Activated CD8-positive, alpha-beta T cell treated with anti-CD3 and anti-CD28 coated beads, Interleukin-2, amount 10 ng/mL, durations not matched to agents 7 days and 5 days (primary cell): ENCODE measurements at places on chromosomes 2 and 18. TPM values are rescaled to one million over a fixed set of nuclear protein-coding genes. Genes with fewer than 3 reads are reported as not detected.

- no peak for DNase-seq
These were observed 125.7 kb upstream of the TWIST2 start for GRCh38 chr2:238722181-238722580.

DNA sequence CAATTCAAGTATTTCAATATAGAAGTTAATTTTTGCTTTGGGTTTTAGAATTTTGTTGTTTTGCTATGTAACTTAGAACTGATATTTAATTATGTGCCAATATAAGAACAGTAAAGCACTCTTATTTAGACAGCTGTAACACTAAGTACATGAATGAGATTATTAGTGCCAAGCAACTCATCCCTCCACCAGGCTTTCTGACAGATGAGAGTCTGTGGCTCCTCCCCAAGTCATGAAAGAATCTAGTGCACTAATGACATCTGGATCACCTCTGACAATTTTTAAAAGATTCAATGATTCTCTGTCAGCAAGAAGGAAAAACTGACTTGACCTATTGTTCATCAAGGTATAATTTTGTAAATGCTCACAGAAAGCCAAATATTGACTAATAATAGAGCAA, 67.8 kb downstream of the TMEFF2 start:
- DNase-seq, result no peak

DNA sequence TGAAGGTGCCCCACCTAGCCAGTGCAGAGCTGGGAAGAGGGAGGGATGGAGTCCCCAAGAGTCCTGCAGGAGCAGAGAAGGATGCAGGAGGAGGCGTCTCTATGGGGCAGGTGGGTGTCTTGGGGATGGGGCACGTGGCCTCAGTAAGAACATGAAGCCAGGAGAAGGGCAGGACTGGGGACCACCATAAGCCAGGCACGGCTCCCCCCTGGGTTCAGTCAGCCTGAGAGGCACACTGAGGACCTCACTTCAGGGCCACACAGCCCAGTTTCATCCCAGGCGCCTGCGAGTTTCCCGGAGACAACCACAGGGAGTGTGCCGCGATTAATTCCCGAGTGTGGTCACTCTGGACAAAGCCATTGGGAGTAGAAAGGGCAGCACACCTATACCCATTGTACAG, 120.3 kb downstream of the GYPC start:
- DNase-seq, result no peak

- DNase-seq, result no peak
These were observed 7.4 kb upstream of the DGKD start for GRCh38 chr2:233346930-233347329.

DNA sequence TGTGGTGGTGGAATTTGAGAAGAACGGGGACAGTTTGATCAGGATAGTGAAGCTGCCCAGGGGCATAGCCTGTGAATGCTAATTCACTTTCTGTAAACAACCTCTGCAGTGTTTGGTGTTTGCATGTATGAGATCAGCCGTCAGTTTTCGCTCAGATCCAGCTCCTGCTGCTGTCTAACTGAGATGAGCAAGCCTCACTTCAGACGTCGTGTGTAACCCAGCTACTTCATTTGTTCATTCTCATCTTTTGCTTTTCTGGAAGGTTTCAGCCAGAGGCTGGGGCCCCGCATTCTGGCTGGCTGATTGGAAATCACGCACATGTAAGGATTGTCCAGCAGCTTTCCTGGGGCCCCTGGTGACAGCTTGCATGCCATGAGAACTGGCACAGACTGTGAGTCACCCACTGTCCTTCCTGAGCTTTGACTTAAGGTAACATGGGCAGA, 48.9 kb downstream of the LDLRAD4 start:
- no peak for DNase-seq

DNA sequence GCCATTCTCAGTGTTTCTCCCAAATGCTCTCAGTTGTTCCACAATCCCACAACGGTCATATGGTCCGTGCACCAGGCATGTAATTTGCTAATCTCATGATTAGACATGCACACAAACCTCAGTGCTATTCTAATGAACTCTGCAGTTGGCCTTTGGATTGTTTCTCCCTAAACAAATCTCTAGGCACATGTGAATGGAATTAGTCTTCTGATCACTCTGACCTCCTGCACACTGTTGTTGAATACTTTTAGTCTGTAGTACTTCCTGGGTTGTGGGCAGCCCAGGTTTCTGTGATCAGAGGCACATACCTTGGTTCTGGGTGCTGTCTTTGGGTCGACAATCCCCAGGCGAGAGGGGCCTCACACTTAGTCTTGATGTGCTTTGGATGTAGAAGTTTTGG, 498.7 kb upstream of the SPRED2 start:
- no peak for DNase-seq

- no peak for DNase-seq
These were observed 36.3 kb upstream of the CTDP1 start for GRCh38 chr18:79643054-79643984.

DNA sequence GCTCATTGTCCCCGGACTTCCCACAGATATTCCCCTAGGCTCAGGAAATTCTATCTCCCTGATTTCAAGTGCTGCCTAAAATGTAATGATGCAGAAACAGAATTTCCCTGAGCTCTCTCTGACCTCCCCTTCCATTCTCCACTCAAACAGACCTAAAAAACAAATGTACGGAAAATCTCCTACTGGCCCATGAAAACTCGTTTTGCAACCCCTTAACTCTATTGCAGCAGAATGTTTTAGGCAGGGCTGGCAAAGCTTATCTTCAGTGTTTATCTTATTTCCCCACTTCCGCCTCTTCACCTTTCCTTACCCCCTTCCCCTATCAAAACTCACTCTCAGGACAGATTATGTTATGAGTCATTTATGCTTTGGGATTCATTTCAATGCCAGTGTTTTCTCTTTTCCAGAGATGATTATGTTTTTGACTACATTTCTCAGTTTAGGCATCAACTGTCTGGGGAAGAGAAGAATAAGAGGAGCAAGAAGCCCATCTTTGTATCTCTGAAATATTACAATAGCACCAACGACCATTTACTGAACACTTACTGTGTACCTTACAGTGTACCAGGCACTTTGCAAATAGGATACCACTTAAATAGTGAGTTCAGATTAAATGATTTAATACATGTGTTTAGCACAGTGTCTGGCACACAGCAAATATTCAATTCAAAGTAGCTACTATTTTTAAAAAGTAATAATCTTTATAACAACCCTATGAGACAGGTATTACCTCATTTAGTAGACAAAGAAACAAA, 53.9 kb upstream of the STPG4 start:
- DNase-seq, result no peak

DNA sequence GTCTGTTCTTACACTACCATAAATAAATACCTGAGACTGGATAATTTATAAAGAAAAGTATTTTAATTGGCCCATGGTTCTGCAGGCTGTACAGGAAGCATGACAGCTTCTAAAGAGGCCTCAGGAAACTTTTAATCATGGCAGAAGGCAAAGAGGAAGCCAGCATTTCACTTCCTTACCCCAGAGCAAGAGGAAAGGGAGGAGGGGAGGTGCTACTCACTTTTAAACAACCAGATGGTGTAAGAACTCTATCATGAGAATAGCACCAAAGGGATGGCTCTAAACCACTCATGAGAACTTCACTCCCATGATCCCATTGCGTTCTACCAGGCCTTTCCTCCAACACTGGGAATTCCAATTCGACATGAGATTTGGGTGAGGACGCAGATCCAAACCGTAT, 344.4 kb upstream of the SLC39A10 start:
- no peak for DNase-seq

DNA sequence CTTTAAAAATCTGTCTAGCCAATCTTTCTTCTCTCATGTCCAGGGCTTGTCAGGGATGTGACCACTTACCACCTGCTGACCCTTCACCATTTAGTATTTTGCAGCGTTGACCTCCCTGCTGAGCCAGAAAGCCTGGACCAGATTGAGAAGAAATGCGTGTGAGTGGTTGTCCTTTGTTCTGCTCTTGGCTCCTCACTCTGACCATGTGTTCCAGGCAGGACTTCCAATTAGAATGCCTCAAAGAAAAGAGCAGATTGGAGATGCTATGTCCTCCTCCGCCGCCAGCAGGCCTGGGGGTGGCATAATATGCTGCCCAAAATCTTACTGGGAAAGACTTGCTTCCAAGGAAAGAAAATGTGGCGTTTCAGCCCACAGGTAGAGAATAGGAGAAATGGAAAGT, 894.1 kb downstream of the SLC4A3 start:
- no peak for DNase-seq

GRCh38 chr2:20429528-20429927, 17.3 kb upstream of the RHOB start:
- DNase-seq, result no peak

GRCh38 chr2:19818039-19818438, 83.7 kb downstream of the TTC32 start:
- DNase-seq, result no peak

Gene DYNAP
- total RNA-seq, result not detected

DNA sequence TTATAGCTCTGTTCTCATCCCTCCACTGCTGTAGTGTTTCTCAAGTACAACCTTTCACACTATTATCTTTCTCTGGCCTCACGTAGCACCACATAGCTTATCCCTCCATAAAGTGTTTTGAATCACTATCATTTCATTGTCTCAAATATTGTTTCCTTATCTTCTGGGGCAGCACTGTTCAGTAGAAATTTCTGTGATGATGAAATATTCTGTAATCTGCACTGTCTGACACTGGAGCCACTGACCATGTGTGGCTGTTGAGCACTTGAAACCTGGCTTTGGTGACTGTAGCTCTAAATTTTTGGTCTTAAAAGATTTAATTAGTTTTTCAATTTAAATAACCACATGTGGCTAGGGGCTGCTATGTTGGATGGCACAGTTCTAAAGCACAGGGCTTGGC, 78.9 kb downstream of the CPS1 start:
- no peak for DNase-seq

DNA sequence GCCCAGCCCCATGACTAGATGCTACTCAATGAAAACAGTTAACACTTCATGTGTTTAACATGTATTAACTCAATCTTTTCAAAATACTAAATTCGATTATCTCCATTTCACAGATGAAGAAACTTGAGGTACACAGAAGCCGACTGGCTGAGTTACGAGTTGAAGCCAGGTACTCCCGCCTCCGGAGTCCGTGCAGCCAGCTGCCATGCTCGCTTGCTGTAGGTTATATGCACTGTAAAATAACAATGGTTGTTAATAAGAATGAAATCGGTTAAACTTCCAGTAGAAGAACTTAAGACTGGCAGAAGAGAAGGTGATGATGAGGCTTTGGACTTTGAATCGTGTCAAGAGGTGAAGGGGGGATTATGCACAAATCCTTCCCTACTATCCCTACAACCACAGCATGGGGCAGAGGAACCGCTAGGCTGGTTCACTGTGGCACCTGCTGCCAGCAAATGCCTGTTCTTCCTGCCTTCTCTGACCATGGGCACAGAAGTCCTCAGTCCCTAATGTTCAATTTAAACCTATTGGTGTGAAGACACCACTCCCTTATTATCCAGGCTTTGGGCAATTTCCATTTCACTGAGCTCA, 25.4 kb downstream of the COX7A2L start:
- DNase-seq, result no peak

- DNase-seq, result no peak
These were observed 121.1 kb downstream of the SETBP1 start for GRCh38 chr18:44801781-44802180.

- no peak for DNase-seq
These were observed 666.0 kb downstream of the DSC3 start for GRCh38 chr18:30376515-30376914.

Gene SERPINB12
- total RNA-seq, result not detected

DNA sequence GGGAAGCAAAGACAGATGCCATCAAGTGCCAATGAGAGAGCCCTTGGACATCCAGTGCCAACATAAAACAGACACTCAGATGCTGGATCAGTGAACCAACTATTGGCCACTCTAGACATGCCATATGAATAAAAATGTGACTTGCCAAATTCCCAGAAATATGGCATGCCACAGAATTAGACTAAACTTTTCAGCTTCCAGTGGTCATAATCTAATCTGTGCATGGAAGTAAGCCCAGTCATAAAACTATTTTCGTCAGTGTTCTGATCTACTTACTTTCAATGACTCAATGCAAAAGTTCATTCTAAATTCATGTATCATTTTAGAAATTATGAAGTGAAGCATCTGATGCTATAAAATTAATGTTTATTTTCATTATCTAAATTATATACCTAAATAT, 1506.2 kb upstream of the NXPH2 start:
- DNase-seq, result no peak

DNA sequence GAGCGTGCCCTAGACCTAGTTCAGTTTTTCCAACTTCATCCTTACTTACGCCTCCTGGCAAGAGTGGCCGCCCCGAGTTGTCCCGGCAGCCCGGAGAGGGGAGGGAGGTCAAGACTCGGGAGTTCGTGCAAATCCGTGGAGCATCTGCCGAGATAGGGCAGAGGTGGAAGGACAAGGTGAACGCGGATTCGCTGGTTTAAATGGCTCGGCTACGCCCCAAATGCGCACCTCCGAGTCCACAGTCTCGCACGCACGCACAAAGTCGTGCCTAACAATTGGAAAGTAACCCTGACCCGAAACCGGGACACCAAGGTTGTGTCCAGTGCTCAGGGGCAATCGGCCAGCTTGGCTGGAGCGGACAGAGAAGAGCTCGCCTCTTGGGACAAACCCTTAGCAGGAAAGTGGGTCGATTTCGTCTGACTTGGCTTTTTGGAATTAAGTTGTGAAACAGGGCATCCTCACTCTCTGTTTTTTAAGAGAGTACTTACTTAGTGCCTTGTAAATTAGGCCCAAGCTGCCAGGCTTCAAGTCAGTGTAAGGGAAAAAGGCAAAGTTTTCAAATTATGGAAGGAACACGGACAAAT, 726 bp upstream of the SS18 start:
- DNase-seq, result no peak

DNA sequence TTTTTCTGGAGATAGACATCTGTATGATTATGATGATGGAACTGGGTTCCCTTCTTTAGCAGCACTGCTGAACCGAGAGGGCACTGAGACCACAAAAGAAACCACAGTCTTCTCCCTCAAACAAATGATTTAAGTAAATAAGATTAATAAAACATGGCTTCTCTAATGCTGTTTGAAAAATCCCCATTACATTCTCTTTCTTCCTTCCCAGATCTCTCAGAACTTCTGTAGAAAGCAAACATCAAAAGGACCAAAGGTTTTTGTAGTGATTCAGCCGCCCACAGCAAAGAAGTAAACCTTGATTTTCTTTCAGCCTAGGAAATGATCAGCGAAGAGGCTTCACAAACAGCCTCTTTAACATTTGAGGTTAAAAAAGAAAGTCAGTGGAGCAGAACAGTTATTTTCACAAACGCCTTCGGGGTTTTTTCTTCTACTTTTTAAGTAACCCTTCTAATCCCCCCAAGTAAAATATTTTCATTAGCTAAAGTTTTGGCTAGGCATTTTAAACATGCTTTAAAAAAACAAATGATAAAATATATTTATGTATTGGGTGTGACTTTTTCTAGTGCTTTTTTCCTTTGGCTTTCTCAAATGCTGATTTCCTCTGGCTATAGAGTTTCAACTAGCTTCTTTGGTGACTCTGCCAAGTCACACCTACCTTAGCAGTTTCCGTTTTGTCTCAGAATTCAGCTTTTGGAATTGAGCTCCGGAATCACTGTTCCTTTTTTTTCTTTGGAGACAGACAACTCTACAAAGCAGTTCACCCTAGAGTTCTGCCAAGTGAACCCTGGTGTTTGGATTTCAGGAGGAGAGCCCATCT, 89.6 kb downstream of the UPP2 start:
- DNase-seq, result no peak
